ENCODE measurements at places on chromosomes 16 and 17.
A peak's percentile ranks its signal among the peaks of the same experiment; 100 is the strongest.

DNA sequence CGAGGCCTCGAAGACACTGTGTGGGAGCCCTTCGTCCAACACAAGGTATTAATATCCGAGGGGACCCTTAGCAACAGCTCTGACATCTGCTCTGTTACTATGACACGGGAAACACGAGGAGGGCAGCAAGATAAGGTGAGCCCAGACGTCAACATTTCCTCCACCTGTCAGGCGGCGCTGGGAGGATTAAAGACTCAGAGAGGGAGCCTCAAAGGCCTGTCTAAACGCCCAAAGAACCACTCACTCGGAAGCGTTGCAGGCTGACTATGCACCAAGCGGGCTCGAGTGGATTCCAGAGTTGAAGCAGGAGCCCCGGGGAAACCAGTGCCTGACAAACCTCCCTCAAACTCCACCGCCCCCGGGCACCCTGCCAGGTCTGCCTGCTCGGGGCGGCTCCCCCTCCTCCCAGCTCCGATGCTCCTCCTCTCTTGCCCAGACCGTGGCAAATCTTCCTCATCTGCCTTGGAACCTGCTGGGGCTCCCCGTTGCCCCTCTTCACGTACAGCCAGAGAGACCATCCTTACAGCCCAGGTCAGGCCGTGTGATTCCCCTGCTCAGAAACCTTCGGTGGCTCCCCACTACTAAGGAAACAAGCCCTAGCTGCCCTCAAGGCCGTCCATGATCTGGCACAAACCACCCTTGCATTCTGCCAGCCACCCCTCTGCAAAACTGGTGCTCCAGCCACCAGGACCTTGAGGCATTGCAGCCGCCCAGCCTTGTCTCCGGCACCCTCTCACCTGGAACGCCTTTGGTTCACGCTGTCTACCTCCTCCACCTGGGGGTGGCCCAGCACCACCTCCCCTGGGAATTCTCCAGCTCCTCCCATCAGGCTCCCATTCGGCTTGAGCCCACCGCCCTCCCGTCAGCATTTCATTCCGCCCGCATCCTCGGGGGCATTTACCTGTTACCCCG, 16.2 kb downstream of the RPH3AL start:
- DNase-seq = no peak

- no peak for DNase-seq
Observed at GRCh38 chr17:12022310-12022709, 1.6 kb downstream of the MAP2K4 start.

- DNase-seq = no peak
Observed at GRCh38 chr17:57966875-57967274, 11.7 kb upstream of the CUEDC1 start.

- DNase-seq = no peak
Observed at GRCh38 chr16:11233727-11234376, 22.2 kb downstream of the SOCS1 start.

DNA sequence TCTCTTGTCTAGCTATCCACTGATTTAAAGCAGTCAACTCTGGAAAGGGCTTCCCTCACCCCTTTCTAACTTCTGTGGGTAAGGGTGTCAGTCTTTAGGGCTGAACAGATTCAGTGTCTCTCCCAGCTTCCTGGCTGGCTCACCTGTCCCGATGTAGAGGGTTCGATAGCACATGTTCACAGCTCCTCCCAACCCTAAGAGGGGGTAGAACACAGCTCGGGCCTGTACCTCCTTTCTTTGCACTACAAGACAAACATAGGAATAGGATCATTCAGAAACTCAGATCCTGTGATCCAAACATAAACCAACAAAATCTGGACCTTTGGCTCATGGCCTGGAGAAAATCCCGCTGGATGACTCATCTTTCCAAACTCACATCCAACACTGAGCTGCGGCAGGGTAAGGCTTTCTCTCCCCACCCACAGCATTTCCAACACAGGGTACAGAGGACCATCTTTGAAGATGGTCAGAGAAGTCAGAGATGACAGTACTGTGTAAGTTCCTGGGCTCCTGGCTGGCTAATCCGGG, 5.8 kb upstream of the DHRS13 start:
- peak; percentile 36 for DNase-seq

DNA sequence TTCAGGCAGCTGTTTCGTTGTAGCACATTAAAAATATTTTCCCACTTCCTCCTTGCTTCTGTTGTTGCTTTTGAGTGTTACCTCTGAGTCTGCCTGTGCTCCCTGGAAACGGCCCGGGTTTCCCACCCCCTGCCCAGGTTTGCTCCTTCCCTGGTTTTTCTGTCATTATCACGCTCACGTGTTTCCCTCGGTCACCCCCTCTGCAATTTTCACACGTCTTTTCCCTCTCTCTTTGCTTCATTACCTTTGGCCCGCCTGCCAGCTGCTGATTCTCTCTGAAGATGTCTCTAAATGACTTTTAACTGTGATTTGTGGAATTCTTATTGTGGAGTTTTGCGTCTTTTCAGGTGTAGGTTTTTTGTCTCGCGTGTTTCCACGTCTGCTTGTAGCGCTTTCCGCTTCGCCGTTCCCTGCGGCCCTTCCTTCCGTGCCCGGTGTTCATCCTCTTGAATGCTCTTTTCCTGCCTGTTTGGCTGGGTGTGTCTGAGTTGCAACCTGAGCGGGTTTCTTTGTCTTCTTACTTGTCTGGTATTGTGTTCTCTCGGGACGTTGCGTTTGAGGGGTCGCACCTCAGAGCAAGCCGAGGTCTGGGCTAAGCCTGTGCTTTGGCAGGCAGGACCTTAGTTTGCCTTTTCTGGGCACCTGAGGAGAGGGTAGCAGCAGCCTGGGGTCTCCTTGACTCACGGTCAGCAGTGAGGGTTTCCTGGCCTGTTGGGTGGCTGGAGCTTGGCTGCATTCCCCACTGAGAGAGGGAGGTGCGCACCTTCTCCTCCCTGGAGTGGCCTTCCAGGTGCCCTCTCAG, 96.3 kb upstream of the ZNF750 start:
- DNase-seq = no peak

DNA sequence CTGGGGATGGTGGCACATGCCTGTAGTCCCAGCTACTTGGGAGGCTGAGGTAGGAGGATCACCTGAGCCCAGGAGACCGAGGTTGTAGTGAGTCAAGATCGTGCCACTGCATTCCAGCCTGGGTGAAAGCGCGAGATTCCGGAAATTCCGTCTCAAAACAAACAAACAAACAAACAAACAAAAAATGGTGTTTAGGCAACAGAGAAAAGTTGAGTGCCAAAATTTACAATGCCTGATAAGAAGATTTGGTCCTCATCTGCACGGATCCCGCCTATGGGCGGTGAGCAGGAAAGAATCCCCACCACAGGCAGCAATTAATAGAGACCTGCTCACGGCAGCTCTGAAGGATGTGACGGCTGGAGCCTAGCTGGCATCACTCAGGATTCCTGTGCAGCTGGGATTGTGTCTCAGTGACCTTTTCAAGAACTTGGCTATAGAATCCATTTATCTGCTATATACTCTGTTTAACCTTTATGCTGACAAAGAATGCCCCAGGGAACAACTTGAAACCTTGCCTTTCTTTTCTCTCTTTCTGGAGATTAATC, 14.0 kb upstream of the TEX2 start:
- DNase-seq = no peak

All from renal cortical epithelial cell (primary cell).